Fibroblast of skin of right biceps (primary cell): ENCODE measurements at places on chromosomes 2 and 18.
A peak's percentile ranks its signal among the peaks of the same experiment; 100 is the strongest.

DNA sequence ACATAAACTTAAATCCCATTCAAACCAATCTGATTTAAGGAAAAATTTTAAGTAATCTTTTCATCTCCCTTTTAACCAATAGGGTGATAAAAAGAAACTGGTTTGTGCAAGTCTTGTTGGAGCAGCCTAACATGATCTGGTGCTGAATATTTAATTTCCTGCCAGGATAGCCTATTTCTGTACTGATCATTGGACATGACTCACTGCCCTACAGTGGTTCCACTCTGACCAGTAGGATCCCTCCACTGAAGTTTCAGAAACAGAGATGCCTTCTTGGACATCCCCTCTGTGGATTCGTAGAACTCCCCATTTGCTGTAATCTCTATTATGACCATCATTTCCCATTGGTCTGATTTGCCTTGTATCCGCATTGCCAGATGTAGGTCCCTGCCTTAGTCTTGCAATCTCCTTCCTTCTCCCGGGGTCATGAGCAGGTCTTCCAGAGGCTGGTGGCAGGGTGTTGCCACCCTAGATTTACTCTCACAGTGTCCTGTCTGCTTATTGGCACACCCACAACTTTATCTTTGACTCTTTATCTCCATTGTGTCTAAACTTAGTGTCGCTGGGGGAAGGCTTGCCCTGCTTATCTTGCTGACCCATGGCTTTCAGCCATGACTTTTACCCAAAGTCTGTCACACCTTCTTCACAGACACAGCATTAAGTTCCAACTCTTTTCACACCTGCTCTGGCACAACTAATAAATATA lies 12.3 kb upstream of the SETBP1 start:
- DNase-seq: no peak

DNA sequence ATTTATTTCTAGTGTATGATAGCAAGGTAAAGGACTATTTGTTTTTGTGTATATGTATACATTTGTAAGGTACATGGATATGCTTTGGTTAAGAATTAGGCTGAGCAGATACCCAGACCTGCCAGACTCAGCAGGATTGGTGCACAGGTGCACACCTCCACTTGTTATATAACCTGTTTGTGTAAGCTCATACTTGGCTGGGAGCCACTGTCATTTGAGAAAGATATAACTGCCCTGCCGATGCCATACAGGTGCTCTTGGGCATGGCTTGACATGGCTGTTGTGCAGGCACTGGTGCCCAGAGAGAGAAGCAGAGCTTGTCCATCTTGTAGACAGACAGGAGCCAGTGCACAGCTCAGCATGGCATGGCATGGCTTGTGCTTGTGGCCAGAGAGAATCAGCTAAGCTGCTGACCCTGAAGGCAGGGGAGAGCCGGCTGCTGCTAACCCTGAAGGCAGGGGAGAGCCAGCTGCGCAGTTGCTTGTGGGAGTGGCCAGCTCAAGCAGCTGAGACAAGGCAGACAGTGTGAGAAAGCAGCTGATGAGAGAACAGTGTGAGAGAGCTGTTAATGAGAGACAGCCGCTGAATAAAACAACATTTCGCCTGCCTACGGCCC lies 136.5 kb downstream of the RNF144A start:
- DNase-seq: no peak

GRCh38 chr2:48927355-48927754 lies 171.8 kb upstream of the LHCGR start:
- no peak for DNase-seq

GRCh38 chr2:240722796-240723735 lies 31.4 kb downstream of the AQP12A start:
- DNase-seq: no peak

- no peak for DNase-seq
Observed at GRCh38 chr2:230840301-230840700, 24.4 kb upstream of the ITM2C start.

DNA sequence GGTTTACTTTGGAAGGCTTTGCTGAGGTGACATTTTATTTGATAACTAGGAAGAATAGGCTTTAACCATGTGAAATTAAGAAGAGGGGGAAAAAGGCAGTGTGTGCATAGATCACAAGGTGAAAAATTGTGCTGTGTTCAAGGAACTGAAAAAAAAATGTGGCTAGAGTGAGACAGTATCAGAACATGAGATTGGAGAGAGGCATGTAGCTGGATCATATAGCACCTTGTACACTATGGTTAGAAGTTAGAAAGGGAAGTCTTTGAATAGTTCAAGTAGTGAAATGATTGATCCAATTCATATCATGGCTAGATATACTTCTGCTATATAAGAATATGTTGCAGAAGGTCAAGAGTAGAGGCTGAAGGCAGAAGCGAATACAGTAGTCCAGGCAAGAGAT lies 12.3 kb upstream of the TNFRSF11A start:
- DNase-seq: no peak

DNA sequence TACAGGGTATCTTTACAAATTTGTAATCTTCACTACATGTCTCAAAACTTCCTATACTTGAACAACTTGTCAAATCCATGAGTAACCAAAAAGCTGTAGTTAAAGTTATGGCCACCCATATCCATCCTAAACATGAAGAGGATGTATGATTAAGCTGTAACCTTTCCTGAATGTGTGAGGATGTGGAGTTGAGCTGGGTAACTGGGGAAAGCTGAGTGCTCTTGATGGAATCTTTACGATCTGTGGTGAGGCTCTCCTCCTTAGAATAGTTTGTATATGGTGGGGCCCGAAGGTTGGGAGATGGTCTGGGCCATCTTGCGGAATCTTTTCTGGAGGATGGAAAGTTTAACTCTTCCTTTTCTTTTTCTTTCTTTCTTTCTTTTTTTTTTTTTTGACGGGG lies 29.4 kb downstream of the DPP4 start:
- DNase-seq: peak; percentile 43

GRCh38 chr2:111957872-111958354 lies 59.5 kb downstream of the MERTK start:
- DNase-seq: no peak

- DNase-seq: no peak
Observed at GRCh38 chr18:9418047-9418690, 57.1 kb upstream of the RALBP1 start.
